ENCODE measurements at places on chromosomes 6 and 20. TPM values are rescaled to one million over a fixed set of nuclear protein-coding genes. Genes with fewer than 3 reads are reported as not detected.

GRCh38 chr20:19370076-19371075 lies 157.9 kb downstream of the SLC24A3 start:
- no peak for DNase-seq

- DNase-seq: no peak
These were observed 9.7 kb upstream of the SLCO4A1 start for GRCh38 chr20:62632575-62633090.

GRCh38 chr20:50980851-50981713 lies 22.5 kb downstream of the MOCS3 start:
- peak; percentile 62 for DNase-seq

- DNase-seq: no peak
These were observed 61.3 kb downstream of the SYNJ2 start for GRCh38 chr6:158043008-158043407.

WFDC12 gene
- 0.18 TPM for total RNA-seq

ISM1 gene
- total RNA-seq: 2.6 TPM

BTN1A1 gene
- total RNA-seq: not detected

DNA sequence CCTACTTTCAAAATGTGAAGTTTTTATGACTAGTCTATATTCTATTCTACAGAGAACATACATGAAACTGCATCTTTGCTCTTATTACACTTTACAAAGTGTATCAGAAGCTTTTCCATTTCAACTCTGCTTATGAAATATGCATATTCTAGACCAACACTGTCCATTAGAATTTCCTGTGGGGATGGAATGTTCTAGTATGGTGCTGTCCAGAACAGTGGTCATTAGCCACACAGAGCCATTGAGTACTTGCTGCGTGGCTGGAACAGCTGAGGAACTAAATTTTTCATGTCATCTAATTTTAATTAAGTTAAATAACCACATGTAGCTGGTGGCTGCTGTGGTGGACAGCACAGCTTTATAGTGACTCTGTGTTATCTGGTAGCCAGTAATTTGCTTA lies 105.9 kb upstream of the PDE10A start:
- no peak for DNase-seq

GRCh38 chr6:42911171-42912021 lies 4.5 kb upstream of the PTCRA start:
- no peak for DNase-seq

GRCh38 chr6:166603043-166603690 lies 16.7 kb upstream of the RAMACL start:
- DNase-seq: no peak

DNA sequence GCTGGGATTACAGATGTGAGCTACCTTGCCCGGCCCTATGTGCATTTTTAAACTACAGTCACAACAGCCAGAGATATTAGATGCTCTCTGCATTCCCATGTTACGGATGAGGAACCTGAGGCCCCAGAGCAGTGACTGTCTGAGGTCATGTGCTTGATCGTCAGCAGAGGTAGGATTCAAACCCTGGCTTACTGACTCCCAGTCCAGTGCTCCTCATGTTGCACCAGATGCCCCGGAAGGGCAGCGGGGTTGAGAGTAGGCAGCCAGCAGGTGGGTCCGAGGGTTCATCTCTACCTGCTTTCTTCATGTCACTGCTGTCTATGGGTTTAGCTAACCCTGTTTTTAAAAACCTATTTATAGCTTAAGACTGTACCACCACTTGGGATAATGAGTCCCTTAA lies 9.3 kb upstream of the ZNF335 start:
- DNase-seq: no peak
